Keratinocyte (primary cell): ENCODE measurements at places on chromosomes 13 and 19. TPM values are rescaled to one million over a fixed set of nuclear protein-coding genes. Genes with fewer than 3 reads are reported as not detected.

SLC17A7 gene
- 0.04 to 0.12 TPM (median 0.04 TPM) in 3 replicates for polyA plus RNA-seq

CILP2 gene
- polyA plus RNA-seq = 0.07 to 0.21 TPM (median 0.14 TPM) in 3 replicates

PSPN gene
- polyA plus RNA-seq = 0.33 to 0.50 TPM (median 0.36 TPM) in 3 replicates

ZNF761 gene
- 6.8 to 10.3 TPM (median 9.2 TPM) in 3 replicates for polyA plus RNA-seq

HOOK2 gene
- 19.0 to 27.4 TPM (median 21.9 TPM) in 3 replicates for polyA plus RNA-seq

FAM216B gene
- not detected in 3 replicates for polyA plus RNA-seq
